Central memory CD8-positive, alpha-beta T cell (primary cell): ENCODE measurements at places on chromosomes 4 and X.

- DNase-seq, result no peak
These were observed 72.9 kb downstream of the MED28 start for GRCh38 chr4:17687237-17687857.

DNA sequence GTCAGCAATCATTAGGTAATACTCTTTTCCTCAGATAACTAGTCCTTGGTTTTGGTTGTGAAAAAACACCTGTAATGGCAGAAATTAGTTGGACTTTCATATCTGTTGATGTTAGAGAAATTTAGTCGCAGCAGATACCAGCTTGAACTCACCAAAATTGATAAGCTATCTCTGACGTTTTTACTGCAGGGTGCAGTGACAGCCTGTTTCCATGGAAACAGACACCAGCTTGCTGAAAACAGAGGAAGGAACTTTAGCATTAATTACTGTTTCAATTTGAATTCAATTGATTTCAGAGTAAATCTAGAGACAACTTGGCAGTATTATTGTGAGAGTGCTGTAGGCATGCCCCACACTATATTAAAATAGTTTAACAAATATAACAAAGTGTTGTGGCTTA, 246.5 kb downstream of the PPP1R2C start:
- no peak for DNase-seq

- no peak for DNase-seq
These were observed 10.7 kb upstream of the CXCL8 start for GRCh38 chr4:73729534-73730165.

- DNase-seq, result no peak
These were observed 160.4 kb upstream of the GPR101 start for GRCh38 chrX:137194164-137194563.

DNA sequence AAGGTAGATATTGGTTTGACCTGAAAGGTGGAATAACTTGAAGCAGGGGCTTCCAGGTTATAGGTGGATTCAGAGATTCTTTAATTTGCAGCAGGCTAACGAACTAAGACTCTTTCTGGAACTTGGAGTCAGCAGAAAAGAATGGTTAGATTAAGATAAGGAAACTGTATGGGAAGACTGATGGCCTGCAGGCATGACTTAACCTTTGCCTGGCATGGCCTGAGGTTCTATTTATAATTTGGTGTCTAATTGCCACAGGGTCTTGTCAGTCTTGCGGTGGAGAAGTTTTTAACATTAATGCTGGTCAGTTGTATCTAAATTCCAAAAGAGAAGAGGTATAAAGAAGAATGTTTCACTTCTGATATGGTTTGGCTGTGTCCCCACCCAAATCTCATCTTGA, 110.3 kb upstream of the VCX3A start:
- DNase-seq, result no peak

GRCh38 chrX:150446151-150446550, 83.0 kb downstream of the MAMLD1 start:
- no peak for DNase-seq

GRCh38 chrX:16511796-16512776, 137.9 kb upstream of the S100G start:
- no peak for DNase-seq

GRCh38 chr4:173524218-173525117, 5.6 kb downstream of the HAND2 start:
- DNase-seq, result no peak

DNA sequence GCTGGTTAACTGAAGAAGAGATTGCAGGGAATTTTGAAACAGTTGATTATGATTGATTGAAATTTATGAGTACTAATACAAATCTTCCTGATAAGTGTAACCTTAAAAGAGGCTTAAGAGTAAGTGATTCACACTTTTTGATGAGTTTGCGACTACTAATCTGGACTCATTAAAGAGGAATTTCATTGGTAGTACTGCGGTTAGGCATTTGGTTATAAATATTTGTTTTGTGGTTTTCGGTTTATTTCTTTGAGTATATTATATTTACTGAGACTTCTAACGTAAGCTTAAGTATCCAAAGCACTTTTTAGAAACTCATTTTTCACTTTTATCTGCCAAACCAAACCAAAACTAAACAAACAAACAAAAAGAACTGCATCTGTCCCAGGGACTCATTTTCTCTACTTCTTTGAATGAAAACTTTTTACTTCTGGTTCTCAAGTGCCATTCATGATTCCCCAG, 20.7 kb downstream of the SLIT2 start:
- no peak for DNase-seq

GRCh38 chr4:84870398-84871163, 95.9 kb downstream of the WDFY3 start:
- DNase-seq, result no peak

DNA sequence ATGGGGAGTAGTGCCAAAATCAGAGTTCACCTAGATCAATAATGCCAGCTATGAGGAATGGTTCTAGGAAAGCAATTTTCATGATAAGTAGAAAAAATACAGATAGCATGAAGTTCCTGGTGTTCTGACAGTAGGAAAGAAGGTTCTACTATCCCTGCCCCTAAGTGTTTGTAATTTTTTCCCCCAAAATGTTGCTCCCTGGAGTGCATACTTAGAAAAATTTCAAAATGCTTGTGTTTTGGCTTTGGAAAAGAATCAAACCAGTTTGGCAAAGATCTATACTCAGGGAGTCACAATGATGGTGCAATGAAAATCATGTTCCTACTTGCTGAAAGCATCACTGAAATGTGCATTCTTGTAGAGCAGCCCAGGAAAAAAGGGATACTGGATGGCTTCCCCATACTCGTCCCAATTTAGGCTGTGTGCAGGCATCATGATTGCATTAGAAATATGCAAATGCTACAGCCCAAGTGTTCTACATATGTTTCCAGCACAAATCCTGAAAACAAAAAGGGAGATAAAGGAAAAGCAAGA, 74.7 kb downstream of the LPAR4 start:
- no peak for DNase-seq

DNA sequence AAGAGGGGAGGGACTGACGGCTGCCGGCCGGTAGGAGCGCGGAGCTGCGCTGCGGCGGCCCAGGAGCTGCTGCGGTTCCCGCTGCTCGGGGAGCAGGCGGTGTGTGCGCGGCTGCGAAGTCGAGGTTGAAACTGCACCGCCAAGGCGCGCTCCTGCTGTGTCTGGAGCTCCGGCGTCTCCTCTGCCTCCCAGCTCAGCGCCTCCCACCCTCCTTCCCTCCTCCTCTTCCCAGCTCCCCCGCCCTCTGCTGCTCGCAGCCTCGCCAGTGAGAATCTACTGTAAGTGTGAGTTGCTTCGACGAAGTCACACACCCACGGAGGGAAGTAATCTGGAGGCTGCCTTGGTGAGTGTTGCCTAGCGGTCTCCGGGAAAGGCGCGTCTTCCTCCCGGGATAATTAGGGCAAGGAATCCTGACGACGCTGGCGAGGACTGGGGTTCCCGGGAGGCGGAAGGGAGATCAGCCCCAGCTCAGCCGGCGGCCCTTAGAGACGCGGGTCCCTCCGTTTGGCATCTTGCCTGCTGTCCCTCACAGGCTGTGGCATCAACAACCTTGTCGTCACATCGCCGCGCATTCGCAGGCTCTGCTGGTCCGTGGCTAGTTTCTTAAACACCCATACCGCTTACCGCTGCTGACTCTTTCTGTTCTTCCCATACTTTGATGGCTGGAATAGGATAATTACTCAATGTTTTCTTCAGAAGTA, at the start of gene EPHA5:
Gene EPHA5, minus strand, starts transcription at position 159 of the 701 bp plus-strand sequence. CDS start 747 bp downstream, outside the sequence.
- no peak for DNase-seq

DNA sequence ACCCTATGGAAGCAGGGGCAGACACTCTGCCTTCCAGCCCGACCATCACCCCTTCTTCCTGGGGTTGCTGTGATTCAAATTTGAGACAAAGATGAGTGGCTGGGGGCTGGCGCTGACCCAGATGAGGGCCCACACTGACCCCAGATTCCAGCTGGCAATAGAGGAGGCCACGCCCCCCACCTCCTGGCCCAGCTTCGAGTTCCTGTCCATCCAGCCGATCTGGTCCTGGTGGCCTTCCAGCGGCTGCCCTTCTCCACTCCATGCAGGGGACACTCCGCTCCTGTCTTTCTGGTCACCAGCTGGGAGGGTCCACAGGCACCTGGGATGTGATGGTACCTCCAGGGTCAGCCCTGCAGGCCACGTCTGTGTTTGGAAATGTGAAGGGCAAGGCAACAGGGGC, 98.5 kb upstream of the PSAPL1 start:
- no peak for DNase-seq

DNA sequence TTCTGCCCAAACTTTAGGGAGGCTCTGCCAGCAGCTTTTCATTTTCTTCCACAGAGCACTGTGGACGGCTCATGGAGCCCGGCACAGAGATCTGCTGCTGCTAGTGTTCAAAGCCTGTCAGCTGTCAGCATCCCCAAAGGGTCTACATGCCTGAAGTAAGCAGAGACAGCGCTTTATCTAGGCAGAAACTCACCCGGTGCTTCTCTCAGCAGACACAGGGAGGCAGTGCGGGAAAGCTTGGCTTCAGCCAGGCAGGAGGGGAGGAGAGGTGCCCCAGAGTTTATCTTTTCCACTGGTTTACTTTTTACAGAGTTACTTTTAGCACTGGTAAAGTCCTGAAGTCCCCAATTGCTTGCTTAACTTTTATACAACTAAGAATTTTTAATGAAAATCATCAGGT, 339.3 kb downstream of the NKX6-1 start:
- no peak for DNase-seq

- no peak for DNase-seq
These were observed 264.0 kb downstream of the TRIML1 start for GRCh38 chr4:188403272-188403671.

GRCh38 chrX:97132664-97133415, 249.1 kb downstream of the RPA4 start:
- DNase-seq, result no peak

GRCh38 chr4:145734031-145734430, 54.1 kb downstream of the C4orf51 start:
- DNase-seq, result no peak
